HT1080 (cell line): ENCODE measurements at places on chromosomes 7 and 10. TPM values are rescaled to one million over a fixed set of nuclear protein-coding genes. Genes with fewer than 3 reads are reported as not detected.

DNA sequence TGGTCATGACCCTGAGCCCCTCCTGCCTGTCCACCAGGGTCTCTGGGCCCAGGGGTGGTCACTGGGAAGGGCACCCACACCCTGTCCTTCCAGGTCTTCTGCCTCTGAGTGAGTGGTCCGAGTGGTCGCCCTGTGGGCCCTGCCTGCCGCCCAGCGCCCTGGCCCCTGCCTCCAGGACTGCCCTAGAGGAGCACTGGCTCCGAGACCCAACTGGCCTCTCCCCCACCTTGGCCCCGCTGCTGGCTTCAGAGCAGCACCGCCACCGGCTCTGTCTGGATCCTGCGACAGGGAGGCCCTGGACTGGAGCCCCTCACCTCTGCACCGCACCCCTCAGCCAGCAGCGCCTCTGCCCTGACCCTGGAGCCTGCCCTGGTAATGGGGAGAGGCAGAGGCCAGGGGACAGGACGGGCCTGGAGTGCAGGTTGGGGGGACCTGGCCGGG lies 13.9 kb upstream of the ZNF862 start:
- no peak for DNase-seq

Gene INPP5A
- 31.1 and 34.4 TPM in 2 replicates for total RNA-seq

GRCh38 chr10:121098211-121098610 lies 247.0 kb downstream of the WDR11 start:
- DNase-seq: no peak

DNA sequence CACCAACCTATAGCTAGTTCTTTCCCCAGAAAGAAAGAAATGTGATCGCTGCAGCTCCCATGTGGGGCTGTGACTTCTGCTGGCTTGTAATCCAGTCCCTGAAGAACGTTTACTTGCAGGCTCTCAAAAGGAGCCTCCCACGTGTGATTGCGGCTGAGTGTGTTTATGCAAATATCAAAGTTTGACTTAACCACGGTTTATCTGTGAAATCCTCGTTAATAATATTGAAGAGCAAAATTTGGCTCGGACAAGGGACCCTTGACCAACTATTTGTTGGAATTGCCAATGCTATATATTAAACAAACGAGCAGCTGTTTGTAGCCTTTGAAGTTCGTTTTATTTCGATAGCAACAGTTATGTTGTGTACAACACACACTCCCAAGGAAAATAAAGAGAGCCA lies 470.1 kb upstream of the NRP1 start:
- no peak for DNase-seq

Gene HOXA7
- total RNA-seq: not detected in 2 replicates

GRCh38 chr10:1242975-1243374 lies 186.8 kb downstream of the WDR37 start:
- no peak for DNase-seq

Gene RASA4B
- 0.67 and 1.2 TPM in 2 replicates for total RNA-seq

- peak; percentile 63 for DNase-seq
Measured at GRCh38 chr10:102119417-102120141, 589 bp downstream of the LDB1 start.

GRCh38 chr7:23787272-23787671 lies 77.3 kb downstream of the STK31 start:
- DNase-seq: no peak

DNA sequence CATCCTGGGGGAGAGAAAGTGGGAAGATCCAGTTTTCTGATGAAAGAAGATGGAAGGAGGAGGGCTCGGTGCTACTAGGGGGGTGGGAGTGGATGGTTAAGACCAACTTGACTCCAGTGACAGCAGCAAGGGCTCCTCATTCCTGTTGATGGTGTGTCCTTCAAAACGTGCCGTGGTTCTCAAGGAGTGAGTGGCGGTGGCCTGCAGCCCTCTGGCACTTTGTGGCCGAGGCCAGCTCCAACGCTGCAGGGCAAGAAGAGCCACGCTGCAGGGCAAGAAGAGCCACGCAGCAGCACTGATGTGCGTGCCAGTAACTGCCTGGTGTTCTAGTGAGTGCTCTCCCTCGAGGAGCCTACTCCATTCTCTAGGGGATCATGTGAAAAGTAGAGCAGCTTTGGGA lies 72.1 kb downstream of the GRK5 start:
- DNase-seq: no peak

DNA sequence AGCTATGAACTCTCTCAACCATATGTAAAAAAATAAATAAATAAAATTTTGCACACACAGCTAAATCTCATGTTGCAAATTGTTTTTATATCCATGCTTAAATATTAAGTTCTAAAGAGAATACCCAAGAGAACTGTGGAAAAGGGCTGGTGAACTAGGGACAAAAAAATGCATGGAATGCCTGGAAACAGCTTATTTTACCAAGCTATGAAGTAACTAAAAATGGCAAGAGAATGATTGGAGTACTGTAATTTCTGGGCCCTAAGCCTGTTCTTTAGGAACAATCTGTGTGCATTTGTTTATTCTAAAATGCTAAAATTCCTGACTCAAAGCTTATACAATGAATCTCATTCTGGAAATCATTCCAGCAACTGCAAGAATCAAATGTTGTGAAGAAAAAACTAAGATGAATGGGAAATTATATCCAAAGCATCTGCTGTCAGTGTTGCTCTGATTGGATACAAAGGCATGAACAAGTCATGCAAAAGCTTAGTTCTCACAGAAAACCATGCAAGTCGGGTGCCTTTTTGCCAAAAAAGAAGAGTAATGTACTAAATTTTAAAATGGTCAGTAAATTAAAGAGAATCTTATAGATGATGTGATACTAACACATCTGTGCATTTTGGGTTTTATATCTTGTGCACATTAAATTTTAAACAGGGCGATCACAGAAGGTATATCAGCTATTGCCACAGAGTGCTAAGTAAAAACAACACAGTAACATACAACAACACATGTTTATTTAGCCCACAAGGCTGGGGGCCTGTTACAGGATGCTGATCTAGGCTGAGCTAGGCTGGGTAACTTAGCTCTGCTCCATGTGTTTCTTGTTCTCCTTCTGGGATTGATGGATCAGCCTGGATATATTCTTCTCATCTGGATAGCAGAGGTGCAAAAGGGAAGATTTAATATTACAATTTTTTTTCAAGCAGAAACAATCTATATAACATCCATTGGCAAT lies 453.5 kb upstream of the SEMA3A start:
- peak; percentile 50 for DNase-seq

Gene SLC29A4
- total RNA-seq: 1.1 and 1.6 TPM in 2 replicates

- peak; percentile 5 for DNase-seq
Measured at GRCh38 chr7:154415709-154416399, 363.7 kb downstream of the DPP6 start.

DNA sequence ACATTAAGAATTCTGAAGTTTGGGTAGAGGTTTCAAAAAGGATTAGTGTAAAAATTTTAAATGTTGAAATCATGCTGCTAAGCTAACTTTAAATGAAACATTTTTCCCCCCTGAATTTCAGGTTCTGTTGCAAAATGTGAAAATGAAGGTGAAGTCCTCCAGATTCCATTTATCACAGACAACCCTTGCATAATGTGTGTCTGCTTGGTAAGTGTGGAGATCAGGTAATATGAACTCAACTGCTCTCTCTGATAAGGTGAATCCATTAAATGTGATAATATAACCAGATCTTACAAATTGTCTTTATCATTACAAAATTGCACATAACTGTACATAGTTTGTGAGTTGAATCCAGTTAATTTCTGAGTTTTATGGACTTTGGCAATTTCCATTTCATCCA lies 1.4 kb downstream of the BMPER start:
- DNase-seq: no peak

GRCh38 chr10:117936566-117936965 lies 110.2 kb downstream of the RAB11FIP2 start:
- DNase-seq: no peak

DNA sequence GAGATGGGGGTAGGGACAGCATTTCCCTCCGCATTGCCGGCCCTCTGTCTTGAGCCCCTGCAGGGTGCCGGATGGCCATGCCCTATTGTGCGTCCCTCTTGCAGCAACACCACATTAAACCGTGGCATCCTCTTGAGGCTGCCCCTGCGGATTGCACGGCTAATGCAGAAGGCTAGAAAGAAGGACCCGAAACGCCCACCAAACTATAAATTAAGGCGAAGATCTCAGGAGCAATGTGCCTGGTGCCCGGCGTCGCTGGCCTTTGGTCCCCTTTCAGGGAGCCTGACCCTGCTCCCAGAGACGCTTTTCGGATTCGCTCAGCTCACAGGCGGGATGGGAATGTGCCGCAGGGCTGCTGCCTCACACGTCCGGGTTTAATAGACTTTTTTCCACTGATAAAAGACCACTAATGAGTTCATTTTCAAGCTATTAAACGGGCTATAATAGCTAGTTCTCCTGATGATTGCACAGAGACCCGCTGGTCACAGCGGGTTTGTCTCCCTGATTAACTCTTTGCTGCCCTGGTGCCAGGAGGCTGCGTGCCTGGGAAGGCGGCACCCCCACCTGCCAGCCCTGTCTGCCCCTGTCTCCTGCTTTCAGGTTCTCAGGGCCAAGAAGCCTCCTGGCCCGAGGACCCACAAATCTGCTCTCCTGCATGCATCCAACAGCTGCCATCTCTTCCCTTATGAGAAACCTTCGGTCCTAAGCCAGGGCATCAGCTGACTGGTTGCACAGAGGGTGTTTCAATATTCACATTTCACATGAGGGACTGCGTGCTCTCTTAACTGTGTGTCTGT lies 128.3 kb downstream of the ADARB2 start:
- no peak for DNase-seq

Gene MYL7
- not detected in 2 replicates for total RNA-seq

Gene LRCH4
- total RNA-seq: 14.3 and 19.7 TPM in 2 replicates

Gene HNRNPF
- total RNA-seq: 325 and 365 TPM in 2 replicates

- no peak for DNase-seq
Measured at GRCh38 chr7:135898226-135898625, 78.9 kb downstream of the MTPN start.

DNA sequence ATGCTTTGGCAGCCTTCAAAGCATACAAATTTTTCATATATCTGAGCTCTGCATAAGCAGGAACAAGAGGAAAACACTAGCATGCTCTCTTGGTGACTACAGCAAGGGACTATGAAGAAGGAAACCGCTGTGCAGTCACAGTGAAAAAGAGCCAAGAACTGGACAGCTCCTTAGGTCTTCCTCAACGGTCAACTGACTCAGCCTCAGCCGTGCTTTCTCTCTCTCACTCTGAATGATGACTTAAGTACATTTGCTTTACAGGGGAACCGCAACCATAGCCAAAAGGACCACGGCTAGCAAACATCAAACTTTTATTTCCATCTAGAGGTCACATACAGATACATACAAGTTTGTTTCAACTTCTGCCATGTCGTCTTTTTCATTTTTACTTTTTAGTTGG lies 69.9 kb downstream of the HYCC1 start:
- DNase-seq: no peak

Gene CNOT4
- total RNA-seq: 9.3 and 13.2 TPM in 2 replicates

DNA sequence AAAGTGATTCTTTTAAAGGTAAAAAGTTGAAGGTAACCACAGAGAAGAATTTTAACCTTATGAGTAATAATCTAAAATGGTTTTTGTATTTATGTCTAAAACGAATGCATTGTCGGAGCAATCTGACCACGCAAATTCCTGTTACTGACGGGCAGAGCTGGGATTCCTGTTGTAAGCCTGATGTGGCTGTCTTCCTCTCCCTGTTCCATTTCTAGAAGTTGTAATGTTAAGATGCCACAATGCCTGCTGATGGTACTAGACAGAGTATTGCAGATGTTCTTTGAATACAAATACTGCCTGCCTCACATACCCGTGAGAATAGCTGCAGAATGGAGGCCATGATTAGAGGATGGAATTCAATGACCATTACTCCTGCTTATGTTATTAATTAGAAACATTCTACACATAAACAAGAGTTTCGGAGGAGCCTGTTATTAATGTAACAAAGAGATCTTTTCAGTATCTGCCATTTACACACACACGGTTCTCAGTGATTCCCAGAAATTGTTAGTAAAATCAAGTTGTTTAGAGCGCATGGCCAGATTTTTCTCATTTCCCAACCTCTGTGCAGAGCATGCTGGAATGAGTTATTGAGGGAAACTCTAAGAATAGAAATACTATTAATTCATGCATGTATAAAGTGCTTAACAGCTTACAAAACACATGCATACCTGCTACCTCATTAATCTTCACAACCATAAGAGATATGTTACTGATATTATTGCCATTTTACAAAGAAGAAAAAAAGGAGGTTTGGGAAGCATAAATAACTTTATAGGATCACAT lies 196.8 kb downstream of the PTN start:
- DNase-seq: peak; percentile 39

GRCh38 chr7:21920936-21921335 lies 24.8 kb downstream of the CDCA7L start:
- no peak for DNase-seq

Gene CTAGE6
- total RNA-seq: not detected in 2 replicates

Gene TNS3
- total RNA-seq: 32.6 and 38.2 TPM in 2 replicates

Gene LRGUK
- not detected in 2 replicates for total RNA-seq

DNA sequence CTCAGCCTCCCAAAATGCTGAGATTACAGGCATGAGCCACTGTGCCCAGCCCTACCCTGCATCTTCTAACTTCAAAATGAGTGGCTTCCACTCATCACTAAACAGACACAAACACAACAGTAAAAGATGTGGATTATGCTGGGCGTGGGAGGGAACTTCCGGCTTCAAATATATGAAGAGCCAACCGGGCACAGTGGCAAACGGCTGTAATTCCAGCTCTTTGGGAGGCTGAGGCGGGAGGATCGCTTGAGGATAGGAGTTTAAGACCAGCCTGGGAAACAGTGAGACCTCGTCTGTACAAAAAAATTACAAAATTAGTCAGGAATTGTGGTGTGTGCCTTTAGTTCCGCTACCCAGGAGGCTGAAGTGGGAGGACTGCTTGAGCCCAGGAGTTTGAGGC lies 92.2 kb upstream of the GNA12 start:
- no peak for DNase-seq

- DNase-seq: no peak
Measured at GRCh38 chr10:63462442-63462841, 3.3 kb downstream of the JMJD1C start.

DNA sequence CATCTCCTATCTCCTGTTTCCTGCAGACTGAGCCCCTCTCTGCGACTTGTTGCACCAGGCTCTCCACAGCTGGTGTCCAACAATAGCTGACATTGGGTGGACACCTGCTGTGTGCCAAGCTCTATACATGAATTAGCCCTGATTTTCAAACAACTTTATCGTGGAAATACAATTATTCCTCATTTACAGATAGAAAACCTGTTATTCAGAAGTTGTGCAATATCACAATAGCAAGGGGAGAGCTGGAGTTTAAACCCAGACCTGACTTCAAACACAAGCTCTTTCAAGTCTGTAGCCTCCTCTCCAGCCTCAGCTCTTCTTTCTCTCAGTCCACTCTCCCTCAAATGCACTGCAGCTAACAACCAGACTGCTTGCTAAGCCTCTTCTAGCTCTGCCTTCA lies 168.8 kb downstream of the HECW1 start:
- DNase-seq: no peak

Gene PCBD1
- 9.9 and 11.8 TPM in 2 replicates for total RNA-seq

- no peak for DNase-seq
Measured at GRCh38 chr10:85448716-85449115, 917.9 kb downstream of the GRID1 start.

- DNase-seq: no peak
Measured at GRCh38 chr10:102800611-102801335, 36.4 kb downstream of the CYP17A1 start.

GRCh38 chr7:46764100-46764936 lies 817.6 kb downstream of the TNS3 start:
- peak; percentile 98 for DNase-seq

Gene CAMK2B
- total RNA-seq: 0.02 and 0.07 TPM in 2 replicates
